ENCODE measurements at places on chromosomes 16 and 17.

DNA sequence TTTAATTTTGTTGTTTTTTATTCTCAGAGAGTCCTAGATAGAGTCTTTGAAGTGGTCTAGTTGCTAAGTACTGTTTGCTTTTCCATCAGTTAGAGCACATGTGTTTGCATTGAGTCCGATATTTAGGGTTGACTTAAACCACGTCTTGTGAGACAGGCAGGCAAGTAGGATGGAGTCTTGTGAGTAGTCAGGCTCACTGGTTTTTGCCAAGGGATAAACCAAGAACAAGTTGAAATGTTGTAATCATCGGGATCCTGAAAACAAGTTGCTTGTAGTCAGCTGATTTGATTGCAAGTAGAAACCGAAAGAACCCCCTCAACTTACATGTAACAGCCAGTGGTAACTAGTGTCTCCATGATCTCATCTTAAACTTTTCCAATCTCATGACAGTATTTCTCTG is 17.2 kb downstream of the ATP6V0A1 start:
- DNase-seq: no peak

DNA sequence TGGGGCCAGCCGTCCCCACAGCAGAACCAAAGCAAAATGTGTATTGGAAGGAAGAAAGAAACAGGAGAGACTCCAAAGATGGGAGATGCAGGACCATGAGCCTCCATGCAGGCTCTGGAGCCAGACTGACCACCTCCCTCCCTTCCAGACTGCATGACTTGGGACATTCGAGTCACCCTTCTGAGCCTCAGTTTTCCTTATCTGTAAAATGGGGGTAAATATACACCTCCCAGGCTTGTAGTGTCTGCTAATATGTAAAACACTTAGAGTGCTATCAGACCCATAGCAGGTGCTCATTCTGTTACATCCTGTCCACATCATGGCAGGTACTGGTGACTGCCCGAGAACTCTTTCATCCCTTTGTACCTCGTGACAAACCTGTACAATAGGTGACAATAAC is 370.8 kb downstream of the SNX29 start:
- DNase-seq: no peak

- DNase-seq: no peak
Measured at GRCh38 chr17:27607521-27608091, 23.4 kb upstream of the LGALS9 start.

DNA sequence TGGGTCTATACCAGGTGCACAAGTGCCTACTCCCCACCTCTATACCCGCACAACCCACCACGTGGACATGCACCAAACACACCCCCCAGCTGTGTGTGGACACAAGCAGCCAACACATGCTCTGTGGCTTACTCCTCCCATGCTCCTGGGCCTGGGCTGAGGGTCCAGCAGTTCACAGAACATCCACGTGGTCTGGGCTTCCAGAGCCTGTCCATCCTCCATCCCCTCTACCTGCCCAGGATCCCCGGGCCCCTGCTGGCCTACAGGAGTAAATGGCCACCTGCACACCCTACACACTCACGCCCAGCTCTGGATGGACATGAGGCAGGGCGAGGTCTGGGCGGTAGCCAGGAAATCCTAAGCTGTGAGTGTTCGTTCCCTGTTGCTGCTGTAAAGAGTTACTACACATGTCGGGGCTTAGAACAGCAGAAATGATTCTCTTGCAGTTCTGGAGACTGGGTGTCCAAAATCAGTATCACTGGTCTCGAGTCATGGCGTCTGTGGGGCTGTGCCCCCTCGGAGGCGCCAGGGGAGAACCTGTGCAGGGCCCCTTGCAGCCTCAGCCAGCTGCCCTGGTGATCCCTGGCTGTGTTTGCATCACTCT is 15.0 kb upstream of the RAI1 start:
- no peak for DNase-seq

- DNase-seq: no peak
Measured at GRCh38 chr17:37640015-37640414, 3.2 kb downstream of the DDX52 start.

DNA sequence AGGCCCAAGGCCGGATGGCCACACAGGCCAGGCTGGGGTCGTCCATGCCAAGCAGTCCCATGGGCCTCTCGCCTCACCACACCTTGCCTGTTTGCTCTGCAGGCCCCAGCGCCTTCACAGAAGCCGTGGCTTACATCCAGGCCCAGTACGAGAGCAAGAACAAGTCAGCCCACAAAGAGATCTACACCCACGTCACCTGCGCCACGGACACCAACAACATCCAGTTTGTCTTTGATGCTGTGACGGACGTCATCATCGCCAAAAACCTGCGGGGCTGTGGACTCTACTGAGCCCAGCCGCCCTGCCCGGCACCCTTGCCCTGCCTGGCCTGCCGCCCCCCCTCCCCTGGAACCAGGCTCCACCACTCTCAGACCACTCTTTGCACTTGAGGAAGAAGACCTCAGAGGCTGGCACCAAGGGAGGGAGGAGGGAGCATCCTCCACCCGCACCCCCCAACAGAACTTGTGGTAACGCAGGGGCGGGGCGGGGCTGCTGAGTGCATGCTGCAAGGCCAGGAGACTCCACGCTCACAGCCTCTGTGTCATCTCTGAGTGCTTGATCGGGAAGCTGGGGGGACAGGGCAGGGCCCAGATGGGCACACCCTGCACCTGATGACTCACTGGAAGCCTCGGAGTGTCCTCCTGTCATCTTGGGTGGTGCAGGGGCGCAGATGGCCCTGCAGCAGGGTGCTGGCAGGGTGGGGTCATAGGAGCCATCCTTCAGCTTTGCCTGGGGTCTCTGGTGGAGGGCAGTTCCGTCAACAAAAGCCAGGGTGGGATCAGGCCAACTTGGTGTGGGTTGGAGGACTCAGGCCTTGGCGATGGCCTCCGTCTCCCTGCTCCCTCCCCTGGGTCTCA is 81.5 kb downstream of the AMFR start:
- DNase-seq: no peak

DNA sequence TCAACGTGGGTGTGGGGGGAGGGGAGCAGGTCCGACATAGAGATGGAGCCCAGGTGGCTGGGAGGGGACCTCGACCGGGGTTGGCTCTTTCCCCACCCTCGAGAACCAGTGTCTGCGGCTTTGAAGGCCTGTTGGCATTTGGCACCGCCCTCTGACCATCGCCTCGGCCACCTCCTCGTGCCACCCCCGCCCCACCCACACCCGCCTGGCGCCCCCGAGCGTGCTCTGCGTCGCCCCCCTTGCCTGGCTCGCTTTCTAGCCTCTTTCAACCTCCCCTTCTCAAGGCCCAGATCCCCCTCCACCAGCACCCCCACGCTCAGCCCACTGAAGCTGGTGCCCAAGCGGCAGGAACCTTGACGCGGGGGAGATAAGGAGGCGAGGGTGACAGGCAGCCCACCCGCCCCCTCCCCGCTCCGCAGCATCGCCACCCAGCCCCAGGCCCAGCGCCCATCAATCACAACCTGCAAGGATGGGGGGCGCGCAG is 619 bp downstream of the CACNB1 start:
- no peak for DNase-seq

DNA sequence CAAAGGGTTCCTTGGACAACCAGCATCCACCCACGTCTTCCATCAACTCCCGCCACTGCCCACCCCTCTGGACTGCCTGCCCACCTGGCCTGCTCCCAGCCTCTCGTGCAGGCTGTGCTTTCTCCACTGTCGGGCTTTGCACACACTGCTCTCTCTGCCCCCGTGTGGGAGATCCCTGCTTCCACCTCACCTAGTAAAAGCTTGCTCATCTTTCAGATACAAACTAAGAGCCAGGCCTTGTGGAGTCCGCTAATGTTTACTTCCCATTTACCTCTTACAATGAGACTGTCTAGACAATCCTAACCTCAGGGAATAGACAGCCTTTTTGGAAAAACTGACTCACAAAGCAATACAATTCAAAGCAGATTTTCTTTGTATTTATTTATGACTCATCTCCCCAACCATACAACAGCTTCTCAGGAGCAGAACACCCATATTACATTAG is 67.6 kb downstream of the USP31 start:
- DNase-seq: no peak

Data from GM12891 (cell line).